HuH-7.5 (cell line): ENCODE measurements at places on chromosomes 13 and 19.

- no peak for DNase-seq
Measured at GRCh38 chr13:21053231-21053630, 8.2 kb downstream of the LATS2 start.

DNA sequence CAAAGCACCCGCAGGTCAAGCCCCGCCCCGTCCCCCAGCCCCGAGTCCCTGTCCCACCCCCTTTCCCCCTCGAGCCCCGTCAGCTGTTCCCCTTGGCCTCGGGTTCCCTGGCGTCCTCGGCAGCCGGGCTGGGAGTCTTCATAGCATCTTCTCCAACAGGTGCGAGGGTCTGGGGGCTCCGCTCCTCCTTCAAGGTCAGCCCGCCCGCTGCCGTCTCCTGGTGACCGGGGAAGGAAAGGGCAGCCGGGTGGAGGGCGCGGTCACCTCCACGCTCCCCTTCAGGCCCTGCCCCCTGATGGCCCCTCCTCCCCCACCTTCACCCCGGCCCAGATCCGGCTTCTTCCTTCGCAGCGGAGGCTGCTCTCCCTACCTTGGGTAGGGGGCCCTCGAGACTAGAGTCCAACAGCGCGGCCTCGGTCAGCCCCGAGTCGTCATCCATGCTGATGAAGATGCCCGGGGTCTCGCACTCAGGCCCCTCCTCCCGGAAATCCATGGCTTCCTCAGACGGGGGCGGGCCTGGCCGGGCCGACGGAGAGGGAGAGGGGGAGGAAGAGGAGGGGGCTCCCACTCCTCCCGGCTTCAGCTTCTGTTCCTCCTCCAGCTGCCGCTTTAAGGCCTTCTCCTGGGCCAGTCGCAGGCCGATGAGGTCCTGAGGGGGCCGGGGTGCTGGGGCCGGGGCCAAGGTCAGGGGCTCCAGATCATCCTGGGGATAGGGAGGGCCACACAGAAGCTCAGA is 541 bp upstream of the RSPH6A start:
- no peak for DNase-seq

DNA sequence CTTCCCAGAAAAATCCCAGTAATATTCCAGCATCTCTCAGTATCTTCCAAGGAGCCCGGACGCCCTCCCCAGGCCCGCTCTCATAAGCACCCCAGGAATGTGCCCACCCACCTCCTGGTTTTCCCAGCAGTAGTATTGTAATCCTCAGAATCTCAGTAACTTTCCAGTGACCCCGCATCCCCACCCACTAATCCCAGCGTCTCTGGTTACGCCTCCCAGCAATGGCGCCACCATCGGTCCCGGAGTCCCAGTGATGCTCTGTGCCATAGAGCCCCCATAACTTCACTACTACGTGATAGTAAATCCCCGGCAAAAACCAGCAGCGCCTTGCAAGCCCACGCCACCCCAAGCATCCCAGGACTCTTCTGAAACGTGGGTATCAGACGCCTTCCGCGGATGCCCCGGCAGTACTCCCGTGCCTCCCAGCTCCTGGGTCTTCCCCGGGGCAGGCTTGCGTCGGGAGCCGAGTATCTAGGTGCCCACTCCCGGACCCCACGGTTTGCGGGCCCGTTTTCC is 928 bp upstream of the PNPLA6 start:
- peak; percentile 95 for DNase-seq

DNA sequence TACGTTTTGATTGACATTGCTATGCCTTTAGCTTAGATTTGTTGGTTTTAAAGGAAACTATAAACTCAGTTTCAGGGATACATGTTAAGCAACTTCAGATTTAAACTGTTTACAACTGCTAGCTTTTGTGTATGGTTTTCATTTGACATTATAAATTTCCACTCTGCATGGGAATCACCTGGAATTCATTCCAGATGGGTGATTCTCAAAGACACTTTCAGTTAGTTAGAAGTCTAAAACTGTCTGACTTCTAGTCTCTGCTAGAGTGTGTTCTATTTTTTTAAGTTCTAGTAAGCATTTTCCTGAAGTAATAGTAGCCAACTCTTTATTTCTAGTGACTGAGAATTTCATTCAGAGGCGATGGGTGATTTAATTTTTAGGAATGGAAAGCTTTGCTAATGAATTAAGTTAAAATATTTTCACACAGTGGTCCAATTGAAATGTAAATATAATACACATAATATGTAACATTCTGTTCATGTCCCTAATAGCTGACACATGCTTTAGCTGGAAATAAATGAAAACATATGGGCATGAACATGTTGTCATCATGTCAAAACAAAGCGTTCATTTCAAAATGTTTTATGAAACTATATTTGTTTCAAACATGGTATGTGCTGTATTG is 58.3 kb upstream of the CSNK1A1L start:
- DNase-seq: no peak

DNA sequence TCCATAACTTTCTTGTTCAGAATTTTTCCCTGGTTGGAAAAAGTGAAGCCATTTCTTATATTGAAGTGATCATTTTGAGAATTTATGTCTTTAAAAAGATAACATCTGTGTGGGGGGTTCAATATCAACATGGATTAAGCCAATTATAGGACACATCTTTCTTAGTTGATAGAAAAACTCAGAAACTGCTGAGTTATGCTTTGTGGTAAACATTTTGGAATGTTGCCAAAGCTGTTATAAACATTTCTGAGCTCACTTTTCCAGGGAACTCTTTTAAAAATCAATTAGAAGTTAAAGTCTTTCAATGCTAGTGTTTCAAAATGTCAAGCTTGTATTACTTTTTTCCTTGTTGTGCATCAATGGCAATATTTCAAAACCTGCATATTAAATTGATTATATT is 248.8 kb downstream of the DACH1 start:
- DNase-seq: no peak

DNA sequence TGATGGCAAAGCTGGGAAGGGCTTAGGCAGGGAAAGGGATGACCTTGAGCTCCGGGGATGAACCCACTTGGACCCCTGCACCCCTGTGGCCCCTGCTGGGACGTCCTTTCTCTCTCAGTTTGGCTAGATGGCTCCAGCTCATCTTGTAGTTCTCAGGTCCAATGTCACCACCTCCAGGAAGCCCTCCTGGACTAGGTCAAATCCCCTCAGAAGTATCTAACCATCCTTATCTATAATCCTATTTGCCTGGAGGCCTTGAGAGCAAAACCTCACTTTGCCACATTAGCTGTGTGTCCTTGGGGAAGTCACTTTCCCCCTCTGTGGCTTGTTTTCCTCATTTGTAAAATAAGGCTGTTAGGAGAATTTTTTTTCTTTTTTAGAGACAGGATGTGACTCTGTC is 42.7 kb upstream of the NFIC start:
- DNase-seq: no peak

- no peak for DNase-seq
Measured at GRCh38 chr13:48949566-48950500, 25.9 kb upstream of the FNDC3A start.

DNA sequence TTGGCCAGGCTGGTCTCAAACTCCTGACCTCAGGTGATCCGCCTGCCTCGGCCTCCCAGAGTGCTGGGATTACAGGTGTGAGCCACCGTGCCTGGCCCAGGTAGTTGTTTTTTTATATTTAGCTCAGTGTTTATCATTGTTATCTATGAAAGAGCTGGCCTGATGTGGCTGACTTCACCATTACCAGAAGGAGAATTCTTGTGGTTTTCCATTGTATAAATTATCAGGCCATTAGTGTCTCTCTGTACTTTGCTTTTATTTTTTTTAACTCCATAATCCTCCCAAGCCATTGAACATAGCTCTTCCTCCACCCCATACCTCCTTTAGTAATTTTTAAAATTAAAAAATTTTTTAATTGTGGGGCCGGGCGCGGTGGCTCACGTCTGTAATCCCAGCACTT is 24.2 kb downstream of the CERS4 start:
- DNase-seq: no peak

DNA sequence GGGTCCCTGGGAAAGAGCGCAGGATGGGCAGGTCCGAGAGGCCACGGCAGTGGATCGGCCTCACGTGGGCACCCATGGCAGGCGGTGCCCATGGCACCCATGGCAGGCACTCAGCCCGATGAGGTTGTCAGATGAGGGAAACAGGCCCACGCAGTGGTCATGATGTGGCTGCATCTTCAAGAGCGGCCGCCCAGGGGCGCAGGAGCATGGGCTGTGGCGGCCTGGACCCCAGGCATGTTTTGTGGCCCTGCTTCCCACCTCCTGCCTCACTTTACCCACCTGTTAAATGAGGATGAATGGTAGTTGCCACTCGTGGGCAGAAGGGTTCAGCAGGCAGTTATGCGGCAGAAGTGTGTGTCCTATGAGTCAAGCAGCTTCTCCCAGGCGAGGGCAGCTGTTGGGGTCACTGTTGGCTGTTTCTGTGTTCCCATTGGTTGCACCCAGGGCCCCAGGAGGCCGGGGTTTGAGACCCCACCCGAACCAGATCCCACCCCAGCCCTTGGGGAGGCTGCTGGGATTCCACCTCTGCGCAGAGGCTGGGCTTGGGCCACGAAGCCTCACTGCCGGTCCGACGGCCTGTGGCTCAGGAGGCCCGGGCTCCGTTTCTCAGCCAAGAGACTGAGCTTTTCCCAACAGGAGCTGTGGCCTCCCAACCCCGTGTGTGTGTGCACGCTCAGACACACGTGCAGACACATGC is 30.0 kb downstream of the CSNK1G2 start:
- no peak for DNase-seq

DNA sequence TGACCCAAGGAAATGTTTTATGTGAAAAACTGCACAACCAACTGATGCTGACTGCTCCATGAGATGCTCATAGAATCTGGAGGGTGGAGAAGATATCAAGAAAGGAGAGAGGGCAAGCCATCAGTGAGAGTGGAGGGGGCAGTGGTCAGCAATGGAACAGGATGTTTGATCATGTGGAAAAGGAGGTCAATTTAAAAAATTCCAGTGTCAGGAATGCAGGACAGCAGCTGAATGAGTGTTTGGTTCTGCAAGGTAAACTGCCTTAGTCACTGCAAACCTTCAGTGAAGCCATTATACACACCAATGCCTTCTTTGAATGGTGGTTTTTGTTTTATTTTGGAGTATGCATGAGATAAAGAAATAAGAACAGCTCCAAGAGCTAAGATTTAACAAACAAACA is 121.5 kb downstream of the FGF14 start:
- DNase-seq: no peak

DNA sequence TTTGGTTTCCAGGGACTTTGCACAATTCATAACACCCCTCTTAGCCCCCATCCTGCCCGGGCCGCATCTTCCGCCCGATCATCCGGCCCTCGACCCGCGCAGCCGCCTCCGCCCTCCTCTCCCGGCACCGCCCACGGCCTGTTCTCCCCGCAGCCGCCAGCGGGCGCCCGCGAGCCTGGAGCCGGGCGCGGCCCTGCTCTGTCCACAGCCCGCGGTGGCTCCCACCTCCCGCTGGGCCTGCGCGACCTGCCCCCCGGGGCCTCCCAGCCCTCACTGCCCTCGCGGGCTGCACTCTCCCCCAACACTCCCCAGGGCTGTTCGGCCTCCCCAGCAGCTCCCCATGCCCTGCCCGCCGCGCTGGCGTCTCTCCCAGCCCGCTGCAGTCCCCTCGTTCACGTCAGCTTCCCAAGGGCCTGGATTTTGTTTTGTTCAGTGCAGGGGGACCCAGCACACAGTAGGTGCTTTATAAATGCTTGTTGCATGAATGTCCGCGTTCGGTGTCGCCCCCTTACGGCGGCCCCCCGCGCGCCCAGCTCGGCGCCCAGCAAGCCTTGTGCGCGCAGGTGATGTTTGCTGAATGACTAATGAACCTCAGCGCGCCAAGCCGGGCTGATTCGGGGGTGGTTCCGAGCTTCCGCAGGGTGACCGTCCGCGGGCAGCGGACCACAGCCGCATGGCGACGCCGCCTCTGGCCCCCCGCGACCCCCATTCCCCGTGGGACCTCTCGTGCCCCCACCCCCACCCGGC is 4.6 kb upstream of the APC2 start:
- peak; percentile 99 for DNase-seq

DNA sequence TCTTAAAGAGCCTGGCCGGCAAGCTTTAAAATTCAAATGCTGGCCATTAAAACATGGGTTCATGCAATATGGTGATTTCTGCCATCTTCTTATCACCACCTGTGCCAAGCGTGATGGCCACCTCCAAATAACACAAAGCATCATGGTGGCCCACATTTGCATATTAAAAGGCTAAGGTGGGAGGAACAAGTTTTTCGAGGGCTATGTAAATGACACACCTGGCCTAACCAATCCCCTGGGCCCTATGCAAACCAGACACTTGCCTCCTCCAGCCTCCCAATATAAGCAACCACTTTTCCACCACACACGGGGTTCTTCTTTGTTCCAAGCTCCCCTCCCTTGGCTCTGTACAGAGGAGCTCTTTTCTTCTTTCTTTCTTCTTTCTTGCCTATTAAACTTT is 14.4 kb downstream of the LILRB4 start:
- no peak for DNase-seq

DNA sequence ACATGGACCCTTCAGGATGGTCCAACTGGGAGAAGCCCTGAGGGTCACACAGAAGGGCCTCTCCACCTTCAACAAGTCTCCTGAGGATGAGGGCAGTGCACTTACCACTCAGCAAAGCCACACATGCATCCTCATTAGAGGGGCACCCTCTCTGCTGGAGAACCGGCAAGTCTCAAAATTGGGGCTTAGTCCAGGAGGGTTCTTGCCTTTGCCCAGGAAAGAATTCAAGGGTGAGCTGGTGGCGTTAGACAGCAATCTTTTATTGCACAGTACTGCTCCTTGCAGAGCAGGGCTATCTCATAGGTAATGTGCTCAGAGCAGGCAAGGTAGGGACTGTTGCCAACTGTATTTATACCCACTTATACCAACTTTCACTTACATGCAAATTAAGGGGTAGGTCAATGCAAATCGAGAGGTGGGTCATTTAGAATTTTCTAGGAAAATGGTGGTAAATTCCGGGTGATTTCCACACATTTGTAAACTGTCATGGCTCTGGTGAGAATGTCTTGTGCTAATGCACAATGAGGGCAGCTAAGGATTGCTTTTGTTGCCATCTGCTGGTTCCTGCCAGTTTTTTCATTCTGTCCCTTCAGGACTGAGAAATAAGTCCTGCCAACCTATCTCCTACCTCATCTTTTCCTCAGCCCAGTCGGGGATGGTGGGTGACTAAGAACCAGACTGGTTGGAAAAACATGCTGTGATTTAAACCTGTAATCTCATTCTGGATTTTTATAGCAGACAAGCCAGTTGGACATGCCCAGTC is 27.8 kb upstream of the IGSF23 start:
- DNase-seq: no peak

DNA sequence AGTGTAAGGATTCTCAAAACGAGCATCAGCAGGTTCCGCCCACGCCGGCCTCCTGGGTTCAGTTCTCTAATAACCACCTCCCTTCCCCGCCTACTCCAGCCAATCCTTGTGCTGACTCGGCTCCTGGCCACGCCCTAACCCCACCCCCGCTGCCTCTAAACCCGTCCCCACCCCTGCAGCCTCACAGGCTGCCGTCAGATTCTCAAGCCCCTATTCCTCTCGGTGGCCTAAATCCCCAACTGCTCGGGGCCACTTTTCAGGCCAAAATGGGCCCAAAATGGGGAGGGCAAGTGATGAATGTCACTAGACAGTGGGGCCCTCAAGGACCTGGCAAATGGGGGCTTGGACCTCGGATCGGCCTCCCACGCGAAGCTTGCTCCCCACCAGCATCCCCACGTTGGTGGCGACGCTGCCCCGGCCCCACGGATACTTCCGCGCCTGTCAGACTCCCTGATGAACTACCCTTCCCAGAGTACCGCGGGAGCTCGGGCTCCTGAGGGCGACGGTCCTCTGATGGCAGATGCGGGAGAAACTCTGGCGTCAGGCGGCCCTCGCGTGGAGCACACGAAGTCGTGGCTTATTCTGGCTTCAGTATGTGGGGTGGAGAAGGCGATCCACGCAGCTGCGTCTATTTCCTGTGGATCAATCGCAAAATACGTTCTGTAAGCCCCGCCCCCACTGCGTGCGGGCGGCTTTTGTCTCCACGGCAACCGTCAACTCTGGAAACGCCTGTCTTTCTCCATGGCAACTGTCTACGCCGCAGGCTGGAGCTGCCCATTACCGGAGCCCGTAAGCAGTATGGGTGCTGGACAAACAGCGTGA is 24.8 kb downstream of the ZNF473 start:
- peak; percentile 25 for DNase-seq
